ENCODE measurements at places on chromosomes 12 and 14.

GRCh38 chr12:41120211-41120610, 67.9 kb upstream of the PDZRN4 start:
- no peak for DNase-seq

DNA sequence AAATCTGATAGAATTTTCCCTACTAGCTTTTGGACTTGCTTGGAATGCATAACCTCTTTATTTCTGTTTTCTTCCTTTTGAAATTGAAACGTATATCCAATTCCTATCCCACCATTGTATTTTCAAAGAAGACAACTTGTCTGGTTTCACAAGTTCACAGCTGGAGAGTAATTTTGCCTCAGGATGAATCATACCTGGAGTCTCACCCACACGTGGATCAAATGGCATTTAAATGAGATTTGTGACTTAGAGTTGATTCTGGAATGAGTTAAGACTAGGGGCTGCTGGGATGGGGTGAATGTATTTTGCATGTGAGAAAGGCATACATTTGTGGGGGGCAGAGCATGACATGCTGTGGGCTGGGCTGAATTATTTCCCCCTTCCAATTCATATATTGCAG, 516.5 kb upstream of the MGAT4C start:
- no peak for DNase-seq

DNA sequence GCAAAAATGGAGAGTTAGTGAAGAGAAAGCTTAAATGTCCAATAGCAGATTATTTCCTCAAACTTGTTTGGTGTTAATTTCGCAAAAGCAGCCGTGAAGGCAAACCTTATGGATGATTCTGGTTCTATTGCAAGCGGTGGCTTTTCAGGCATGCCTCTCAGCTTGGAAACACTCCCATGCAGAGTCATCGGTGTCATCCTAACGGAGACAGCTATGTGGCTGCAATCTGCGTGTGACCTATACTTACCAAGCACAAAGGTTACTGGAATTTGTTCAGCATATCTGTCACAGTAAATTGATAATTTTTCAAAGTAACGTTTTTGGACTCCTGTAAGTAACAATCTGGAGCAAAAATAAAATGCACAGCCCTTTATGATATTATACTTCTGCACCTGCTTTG, 5.0 kb downstream of the BEST3 start:
- DNase-seq = no peak

GRCh38 chr14:70934084-70934483, 26.8 kb downstream of the PCNX1 start:
- no peak for DNase-seq

GRCh38 chr14:73452341-73453186, 5.8 kb downstream of the NUMB start:
- DNase-seq = no peak

GRCh38 chr12:1369460-1369859, 224.9 kb downstream of the FBXL14 start:
- no peak for DNase-seq

GRCh38 chr12:106774808-106775524, 484 bp downstream of the RIC8B start:
- no peak for DNase-seq

- peak; percentile 35 for DNase-seq
These were observed 92.9 kb downstream of the KSR2 start for GRCh38 chr12:117875744-117876435.

DNA sequence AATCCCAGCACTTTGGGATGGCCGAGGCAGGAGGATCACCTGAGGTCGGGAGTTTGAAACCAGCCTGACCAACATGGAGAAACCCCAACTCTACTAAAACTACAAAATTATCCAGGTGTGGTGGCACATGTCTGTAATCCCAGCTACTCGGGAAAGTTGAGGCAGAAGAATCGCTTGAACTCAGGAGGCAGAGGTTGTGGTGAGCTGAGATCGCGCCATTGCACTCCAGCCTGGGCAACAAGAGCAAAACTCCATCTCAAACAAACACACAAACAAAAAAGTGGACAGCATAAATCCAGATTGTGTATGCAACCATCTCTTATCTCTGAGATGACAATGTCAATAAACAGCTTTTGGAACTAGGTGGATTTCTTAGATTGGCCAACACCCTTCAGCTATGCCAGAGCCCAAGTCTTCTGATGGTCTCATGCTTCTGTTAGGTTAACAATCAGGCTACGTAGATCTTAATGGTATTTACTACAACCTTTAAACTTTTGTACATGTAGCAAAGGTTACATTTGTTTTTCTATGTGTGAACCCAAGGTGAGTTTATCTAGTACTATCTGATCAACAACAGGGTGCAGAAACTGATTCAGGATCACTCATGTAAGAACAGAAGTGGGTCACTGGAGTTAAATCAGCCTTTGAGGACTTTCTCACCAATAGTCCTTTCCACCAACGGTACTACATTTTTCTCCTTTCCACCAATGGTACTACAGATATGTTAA, 73.7 kb downstream of the DUSP16 start:
- DNase-seq = no peak

- no peak for DNase-seq
These were observed 28.7 kb downstream of the PPP2R5C start for GRCh38 chr14:101790232-101790631.

- DNase-seq = no peak
These were observed 240.8 kb downstream of the ZFP36L1 start for GRCh38 chr14:68552075-68552474.

GRCh38 chr14:91996948-91997371, 42.9 kb downstream of the TRIP11 start:
- DNase-seq = no peak

- DNase-seq = no peak
These were observed 39.3 kb upstream of the ACSM4 start for GRCh38 chr12:7264538-7264937.

DNA sequence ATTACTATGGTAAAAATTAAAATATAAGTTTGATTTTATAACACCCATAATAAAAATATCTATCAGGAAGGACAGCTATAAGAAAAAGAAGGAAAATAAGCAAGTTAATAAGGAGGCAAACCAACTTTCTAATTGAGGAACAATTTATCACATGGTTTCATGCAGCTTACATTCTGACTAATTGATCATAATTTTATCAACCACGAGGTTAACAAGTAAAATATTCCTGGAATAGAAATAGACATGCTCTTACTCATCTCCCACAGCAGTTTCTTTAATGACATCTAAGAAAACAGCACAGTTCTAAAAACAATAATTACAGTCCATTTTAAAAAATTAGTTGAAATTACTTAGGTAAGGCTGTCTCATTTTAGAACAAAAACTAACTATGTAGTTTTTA, 130.8 kb upstream of the KRR1 start:
- no peak for DNase-seq

- no peak for DNase-seq
These were observed 3.0 kb downstream of the ERO1A start for GRCh38 chr14:52692248-52692962.

DNA sequence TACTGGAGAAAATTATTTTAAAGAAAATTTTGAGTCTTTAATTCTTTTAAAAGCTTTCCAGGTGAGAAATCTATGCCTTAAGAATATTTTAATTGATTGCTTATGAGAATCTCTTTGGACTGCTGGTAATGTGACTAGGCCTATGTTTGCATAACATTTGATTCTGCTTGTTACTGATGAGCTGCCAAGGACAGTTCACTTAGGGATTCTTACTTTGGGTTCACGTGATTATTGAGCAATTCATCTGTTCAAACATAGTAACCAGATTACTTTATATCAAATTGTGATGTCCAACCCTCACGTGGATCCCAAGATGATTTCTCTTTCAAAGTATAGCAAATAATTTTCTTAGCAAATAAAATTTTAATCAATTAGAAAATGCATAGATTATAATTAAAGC, 27.4 kb upstream of the ABCD2 start:
- DNase-seq = no peak

GRCh38 chr12:117412465-117413188, 51.2 kb upstream of the NOS1 start:
- no peak for DNase-seq

DNA sequence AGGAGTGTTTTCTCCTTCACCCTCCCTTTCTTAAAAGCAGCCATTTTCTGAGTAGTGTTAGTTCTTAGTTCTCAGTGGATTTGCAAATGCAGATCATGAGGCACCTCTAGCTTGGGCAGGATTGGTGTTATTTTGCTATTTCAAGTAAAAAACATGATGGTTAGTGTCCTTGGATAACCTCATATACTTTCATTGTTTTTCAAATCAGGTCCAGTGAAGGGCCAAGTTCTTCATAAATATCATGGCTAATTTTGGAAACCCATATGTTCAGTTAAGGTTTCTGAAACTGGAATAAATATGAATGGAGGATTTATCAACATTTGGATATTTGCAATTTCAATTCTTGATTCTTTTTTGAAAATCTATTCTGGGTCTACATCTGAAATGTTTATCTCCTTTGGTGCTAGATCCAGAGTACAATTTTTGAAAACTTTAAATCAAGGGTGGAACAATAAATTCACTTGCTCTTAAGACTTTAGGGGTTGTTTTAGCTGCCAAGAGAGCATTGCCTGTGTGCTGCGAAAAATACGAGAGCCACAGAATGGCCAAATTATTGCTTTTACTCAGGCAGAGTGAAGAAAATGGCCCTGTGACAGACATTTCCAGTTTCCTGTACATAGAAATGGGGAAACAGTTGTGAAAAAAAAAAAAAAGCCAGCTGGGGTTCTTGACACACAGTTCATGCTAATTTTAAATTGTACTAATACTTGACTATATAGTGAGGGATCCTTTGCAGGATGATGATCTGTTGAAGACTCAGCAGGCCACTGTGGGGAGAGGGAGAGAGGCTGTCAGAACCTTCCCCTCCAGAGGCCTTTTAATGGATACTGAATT, 104.6 kb downstream of the BICD1 start:
- DNase-seq = no peak

- DNase-seq = no peak
These were observed 183.6 kb upstream of the G2E3 start for GRCh38 chr14:30375296-30375892.

- DNase-seq = no peak
These were observed 240.7 kb upstream of the PLEKHG7 start for GRCh38 chr12:92462049-92462448.

- peak; percentile 67 for DNase-seq
These were observed 863 bp downstream of the DENND5B start for GRCh38 chr12:31589904-31590641.

- DNase-seq = no peak
These were observed 242.7 kb upstream of the SFSWAP start for GRCh38 chr12:131468206-131468605.

- DNase-seq = no peak
These were observed 106.4 kb downstream of the EFCAB11 start for GRCh38 chr14:89848165-89848564.

GRCh38 chr14:103719751-103720150, 4.1 kb downstream of the ZFYVE21 start:
- no peak for DNase-seq

DNA sequence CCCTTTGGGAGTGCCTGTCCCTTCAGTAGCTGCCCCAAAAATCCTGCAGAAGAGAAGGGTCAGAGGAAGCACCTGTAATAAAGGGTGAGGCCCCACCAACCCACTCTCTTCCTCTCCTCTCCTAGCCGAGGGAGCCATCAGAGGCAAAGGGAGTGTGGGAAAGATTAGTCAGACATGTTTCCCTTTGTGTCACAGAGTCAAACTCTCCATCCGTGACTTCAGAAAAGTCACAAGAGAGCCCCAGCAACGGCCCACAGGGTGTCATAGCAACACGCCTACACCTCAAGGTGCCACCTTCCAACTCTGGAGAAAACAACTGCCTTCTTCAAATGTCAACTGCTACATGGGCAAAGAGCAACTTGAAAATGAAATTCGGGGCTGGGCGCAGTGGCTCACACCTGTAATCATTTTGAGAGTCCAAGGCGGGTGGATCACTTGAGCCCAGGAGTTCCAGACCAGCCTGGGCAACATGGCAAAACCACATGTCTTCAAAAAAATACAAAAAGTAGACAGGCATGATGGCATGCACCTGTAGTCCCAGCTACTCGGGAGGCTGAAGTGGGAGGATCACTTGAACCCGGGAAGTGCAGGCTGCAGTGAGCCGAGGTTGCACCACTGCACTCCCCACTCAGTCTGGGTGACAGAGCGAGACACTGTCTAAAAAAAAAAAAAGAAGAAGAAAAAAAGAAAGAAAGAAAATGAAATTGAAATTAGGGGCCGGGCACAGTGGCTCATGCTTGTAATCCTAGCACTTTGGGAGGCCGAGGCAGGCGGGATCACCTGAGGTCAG, 17.7 kb upstream of the CD27 start:
- no peak for DNase-seq

GRCh38 chr12:91361864-91362263, 179.2 kb upstream of the DCN start:
- DNase-seq = no peak

DNA sequence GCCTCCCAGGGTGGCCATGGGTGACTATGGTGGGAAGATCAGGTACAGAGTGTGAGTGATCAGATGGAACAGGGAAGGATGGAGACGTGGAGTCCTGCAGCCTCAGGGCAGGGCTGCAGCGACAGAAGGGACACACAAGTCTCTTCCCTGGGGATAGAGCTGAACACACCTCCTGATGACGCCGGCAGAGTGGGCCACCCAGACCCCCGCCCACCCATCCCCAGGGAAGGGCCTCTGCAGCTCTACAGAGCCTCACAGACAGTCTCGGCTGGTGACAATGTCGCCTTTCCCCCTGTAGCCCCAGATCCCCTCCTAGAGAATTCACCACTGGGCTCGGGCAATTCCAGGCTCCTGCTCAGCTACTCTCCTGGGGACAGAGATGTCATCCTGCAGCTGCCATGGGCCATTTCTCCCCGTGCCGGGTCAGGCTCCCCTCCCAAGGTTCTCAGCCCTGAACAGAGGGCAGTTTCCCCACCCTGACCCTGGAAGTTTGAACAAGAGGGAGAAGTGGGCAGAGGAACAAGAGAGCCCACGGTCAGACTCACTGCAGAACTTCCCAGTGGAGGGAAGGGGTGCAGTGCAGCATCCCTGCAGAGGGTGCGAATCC, 115.7 kb downstream of the NCOR2 start:
- DNase-seq = no peak

- DNase-seq = no peak
These were observed 77.5 kb upstream of the ATP2A2 start for GRCh38 chr12:110203546-110203945.
